ENCODE measurements at places on chromosomes 12 and 14.

GRCh38 chr12:108312693-108313189, 26.4 kb downstream of the CMKLR1 start:
- DNase-seq, result no peak

DNA sequence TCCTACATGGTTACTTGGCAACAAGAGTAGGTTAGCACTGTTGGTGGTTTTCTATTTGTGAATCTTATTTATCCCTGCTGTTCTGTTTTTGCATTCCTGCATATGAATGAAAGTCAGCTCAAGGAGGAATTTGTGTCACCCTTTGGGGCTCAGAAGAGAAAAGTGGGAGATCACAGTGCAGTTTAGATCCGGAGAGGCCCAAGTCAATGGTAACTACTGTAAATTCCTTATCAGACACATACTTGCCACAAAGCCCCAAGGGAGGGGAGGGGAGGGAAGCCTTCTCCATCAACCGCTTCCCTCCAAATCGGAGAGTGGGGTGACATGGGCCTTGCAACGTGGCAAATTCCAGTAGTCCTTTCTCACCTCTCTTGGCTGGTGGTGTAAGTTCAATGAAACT, 15.0 kb downstream of the GSG1 start:
- no peak for DNase-seq

- no peak for DNase-seq
These were observed 90.7 kb upstream of the ATP2B1 start for GRCh38 chr12:89799316-89799715.

GRCh38 chr12:75271576-75271975, 58.5 kb downstream of the CAPS2 start:
- DNase-seq, result no peak

DNA sequence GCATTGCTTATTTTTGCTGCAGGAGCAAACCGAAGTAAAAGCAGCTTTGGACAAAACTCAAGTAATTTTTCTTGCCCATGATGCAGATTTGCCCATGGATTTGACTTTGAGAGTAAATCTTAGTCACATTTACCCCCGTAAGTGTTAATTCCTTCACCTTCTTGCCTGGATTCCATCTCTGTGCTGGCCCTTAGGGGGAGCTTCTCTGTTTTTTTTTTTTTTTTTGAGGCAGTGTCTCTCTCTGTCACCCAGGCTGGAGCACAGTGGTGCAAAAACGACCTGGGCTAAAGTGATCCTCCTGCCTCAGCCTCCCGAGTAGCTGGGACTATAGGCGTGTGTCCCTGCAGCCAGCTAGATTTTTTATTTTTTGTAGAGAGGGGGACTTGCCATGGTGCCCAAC, 210.2 kb downstream of the FUT8 start:
- no peak for DNase-seq

DNA sequence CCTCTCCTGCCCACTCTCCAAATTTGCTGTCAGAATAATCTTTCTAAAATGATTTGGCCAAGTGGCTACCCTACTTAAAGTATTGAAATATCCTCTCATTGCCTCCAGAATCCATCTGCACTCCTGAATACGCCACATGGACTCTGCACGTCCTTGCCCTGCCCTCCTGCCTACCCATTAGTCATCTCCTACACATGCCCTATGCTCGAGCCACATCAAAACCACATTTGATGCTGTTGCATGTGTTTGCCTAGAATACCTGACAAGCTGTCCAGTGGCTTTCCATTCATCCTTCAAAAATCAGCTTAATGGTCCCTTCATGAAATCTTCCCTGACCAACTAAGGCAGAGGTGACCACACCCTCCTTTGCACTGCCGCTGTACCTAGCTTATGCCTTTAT, 17.0 kb downstream of the VCPKMT start:
- DNase-seq, result no peak

- no peak for DNase-seq
These were observed 89.6 kb upstream of the SOX5 start for GRCh38 chr12:24039113-24039525.

GRCh38 chr12:117468016-117468415, 106.6 kb upstream of the NOS1 start:
- DNase-seq, result no peak

- no peak for DNase-seq
These were observed 126.8 kb upstream of the CPM start for GRCh38 chr12:69059465-69060457.

- DNase-seq, result no peak
These were observed 7.0 kb upstream of the RABGGTA start for GRCh38 chr14:24278424-24278823.

DNA sequence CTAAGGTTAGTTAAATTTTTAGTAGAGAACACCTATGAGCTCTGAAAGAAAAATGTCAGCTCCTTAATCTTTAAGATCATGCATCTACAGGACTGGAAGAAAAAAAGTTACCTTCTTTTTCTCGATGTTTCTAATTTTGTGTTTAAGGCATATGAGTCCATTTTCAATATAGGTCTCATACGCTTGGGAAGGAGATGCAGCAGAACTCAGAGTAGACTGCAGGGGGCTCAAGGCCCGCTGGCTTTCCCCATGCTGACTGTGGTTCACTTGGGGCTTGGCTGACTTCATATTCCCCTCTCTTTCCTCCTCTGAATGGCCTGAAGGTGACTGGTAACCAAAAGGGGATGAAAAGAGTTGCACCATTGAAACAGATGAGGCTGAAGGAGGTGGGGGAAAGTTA, 1.5 kb downstream of the CAPRIN2 start:
- no peak for DNase-seq

GRCh38 chr12:96587691-96588090, 98.3 kb downstream of the CFAP54 start:
- no peak for DNase-seq

DNA sequence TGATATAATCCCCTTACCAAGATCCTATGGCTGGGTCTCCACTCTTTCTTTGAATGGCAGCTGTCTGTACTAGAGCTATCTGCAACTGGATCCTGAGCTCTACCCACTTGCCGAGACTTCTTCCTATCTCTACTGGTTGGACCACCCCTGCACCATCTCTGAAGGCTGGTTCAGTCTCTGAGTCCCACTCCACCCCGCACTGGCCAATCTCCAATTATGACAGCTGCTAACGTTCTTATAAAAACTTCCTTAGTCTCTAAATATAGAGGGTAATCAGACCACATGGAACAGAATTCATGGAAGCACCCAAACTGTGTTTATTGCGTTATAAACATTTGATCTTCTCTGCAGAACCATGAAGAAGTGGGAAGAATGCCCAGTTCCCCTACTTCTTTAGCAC, 186.6 kb upstream of the EEA1 start:
- DNase-seq, result no peak

Data from effector memory CD8-positive, alpha-beta T cell (primary cell).